ENCODE measurements at places on chromosomes 7 and 10.

DNA sequence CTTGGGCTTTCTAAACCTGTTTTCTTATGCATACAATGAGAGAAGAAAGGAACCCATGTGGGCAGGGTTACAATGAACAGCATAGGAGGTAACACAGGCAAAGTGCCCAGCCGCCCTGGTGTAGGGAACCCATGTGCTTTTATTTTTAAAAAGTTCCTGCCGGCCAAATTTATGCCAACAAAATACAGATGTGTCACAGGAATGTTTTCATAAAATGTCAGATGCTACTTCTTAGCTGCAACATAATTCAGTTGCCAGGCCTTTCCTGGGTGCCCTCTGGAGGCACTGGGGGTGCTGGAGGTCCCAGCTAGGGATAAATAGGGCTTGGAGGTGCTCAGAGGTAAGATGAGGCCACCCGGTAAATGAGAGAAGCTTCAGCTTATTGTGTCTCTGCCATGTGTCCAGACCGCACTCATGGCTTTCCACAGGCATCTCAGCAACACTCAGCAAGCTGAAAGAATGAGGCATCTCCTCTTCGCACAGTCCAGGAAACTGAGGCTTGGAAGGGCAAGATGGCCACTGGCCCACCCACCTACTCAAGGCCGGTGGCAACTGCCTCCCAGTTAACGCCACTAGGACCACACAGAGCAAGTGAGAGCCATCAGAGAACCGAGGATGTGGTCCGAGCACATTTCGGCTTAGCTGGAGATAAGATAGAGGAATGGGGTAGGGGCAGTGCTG lies 58.3 kb downstream of the CPXM2 start:
- DNase-seq, result no peak

DNA sequence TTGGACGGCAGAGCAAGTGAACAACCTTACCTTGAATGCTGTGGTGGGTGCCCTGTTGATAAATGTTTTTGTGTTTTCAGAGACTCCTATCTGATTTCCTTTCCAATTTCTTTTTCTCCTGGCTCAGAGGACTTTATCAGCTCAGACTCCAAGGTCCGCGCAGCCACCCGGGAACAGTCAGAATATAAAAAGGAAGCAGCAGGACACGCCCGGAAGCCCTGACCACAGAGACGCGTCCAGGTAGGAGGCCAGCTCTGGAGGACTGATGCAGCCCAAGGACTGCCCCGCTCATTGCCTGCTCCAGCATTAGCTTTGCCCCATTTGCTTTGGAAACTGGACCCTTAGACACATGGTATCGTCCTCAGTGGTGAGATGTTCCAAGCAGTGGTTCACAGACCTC lies 61.3 kb downstream of the TACC2 start:
- DNase-seq, result no peak

GRCh38 chr7:133358708-133359107 lies 105.8 kb downstream of the EXOC4 start:
- DNase-seq, result no peak

GRCh38 chr10:28496481-28496961 lies 36.4 kb upstream of the WAC start:
- no peak for DNase-seq

GRCh38 chr10:69317175-69317604 lies 38.9 kb downstream of the HK1 start:
- no peak for DNase-seq

GRCh38 chr10:98244586-98244985 lies 23.4 kb downstream of the LOXL4 start:
- DNase-seq, result no peak
